Right ventricle myocardium superior (tissue), 1 donor: ENCODE measurements at places on chromosomes 7 and 10. TPM values are rescaled to one million over a fixed set of nuclear protein-coding genes. Genes with fewer than 3 reads are reported as not detected.

GRCh38 chr10:43928425-43928968 is 279.8 kb upstream of the ZNF32 start:
- DNase-seq = no peak

DNA sequence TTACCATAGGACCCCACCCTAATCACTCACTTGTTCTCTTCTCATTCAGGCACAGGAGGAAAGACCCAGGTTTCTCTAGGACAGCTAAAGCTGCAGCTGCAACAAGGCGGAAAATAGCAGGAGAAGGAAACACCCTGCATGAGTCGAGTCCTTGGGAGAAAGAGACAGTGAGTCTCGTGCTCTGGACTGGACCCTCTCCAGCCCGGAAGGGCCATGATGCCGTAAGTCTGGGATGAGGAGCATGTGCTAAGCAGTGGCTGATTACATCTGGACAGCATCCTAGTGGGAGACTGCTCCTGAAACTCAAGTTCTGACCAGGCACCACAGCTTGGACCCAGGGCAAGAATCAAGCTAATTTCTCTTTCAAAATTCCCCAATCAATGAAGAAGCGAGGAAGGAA is 39.4 kb downstream of the FBXW4 start:
- peak; percentile 45 for DNase-seq

DNA sequence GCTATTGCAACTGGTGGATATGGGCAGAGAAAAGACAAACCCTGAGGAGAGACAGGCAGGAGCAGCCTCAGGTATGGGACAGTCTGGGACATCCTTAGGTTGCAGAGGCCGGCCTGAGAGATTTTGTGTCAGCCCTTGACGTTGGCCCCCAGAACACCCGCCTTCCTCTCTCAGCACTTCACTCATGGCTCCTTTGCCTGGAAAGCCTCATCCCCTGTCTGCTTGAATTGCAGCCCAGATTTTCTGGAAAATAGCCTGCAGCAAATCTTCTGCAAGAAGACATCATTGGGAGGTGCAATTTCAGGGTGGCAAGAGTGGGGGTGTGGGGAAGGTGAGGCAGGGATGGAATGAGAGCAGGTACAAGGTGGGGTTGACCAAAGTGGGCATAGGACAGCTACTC is 2.2 kb upstream of the FRMD4A start:
- no peak for DNase-seq

DNA sequence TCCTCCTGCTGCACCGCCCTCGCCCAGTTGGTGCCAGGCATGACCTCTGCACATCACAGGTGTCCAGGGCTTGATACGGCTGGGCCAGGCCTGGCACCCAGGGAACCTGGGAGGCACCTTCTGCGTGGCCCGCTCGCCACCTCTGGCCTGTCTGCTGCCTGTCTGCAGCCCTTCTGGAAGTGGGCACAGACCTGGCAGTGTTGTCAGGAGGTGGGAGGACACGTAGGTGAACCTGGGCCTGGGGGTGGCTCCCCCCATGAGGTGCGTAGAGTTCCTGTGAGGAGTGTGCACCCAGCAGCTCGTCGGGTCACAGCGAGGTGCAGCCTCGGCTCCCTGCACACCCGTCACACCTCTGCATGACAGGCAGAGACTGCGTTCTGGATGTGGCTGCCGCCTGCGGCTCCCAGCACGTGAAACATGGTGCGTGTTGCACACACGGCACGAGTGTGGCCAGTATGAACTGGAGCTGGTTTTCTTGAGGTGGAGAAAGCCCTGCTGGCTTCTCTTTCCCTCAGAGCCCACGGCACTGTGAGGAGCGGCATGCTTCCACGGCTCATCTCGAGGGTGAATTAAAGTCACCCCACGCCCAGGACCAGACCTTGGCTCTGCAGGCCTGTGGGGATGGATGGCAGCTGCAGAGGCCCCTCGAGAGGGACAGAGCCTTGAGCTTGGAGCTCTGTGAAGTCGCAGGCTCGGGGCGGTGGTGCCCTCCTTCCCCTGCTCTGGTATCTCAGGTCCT is 24.8 kb downstream of the INPP5A start:
- no peak for DNase-seq

DNA sequence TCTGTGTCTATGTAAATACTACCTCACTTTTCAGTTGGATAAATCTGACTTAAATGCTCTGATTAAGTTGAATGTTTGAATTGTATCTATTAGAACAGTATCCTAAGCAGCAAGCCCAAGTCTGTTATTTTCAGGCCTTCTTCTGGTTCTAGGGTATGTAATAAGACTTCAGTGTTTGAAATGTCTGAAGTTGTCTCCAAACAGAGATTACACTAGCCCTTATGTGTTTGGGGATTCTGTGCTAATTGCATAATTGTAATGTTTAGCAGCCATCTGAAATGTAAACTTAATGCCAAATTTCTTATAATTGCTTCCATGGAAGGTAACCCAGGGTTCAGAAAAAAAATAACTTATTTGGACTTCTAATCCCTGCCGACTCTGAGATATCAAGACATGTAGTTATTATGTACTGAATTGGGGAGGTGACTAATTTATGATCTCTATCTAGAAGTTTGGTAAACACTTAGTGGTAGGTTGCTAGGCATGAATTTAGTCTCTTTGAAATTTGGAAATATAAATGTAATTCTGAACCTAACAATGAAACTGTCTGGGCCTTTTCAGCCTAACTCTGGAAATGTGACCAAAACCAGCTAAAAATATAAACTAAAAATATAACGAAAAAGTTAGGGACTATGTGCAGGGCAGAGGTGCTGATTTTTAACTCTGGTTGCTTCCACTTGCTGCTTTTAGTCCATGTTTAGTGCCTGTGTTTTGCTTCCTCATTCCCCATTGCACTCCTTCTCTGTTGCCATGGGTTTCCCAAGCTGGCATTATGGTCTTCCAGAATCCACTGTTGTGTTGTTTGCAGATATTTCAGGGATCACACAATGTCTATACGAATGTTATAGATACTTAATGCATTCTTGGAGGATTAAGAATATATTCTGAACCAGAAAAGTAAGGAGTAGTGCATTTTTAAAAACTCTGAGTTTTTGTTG is 54.8 kb downstream of the MCU start:
- DNase-seq = no peak

DNA sequence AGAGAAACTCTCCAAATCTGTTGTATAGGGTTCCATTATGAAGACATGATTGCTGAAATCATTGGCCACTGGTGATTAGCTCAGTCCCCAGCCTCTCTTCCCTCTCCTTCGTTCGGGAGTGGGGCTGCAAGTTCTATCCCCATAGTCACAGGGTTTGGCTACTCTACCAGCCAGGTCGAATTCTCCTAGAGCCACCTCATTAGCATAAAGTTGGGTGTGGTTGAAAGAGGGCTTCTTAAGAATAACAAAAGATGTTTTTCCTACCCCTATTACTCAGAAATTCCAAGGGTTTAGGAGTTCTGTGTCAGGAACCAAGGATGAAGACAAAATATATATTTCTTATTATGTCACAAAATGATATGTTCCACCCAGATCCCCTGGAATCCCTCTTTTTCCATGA is 166.2 kb upstream of the YAE1 start:
- no peak for DNase-seq

GRCh38 chr10:48739170-48739569 is 54.5 kb downstream of the WDFY4 start:
- DNase-seq = no peak

GRCh38 chr10:1158066-1158465 is 101.9 kb downstream of the WDR37 start:
- DNase-seq = no peak

DNA sequence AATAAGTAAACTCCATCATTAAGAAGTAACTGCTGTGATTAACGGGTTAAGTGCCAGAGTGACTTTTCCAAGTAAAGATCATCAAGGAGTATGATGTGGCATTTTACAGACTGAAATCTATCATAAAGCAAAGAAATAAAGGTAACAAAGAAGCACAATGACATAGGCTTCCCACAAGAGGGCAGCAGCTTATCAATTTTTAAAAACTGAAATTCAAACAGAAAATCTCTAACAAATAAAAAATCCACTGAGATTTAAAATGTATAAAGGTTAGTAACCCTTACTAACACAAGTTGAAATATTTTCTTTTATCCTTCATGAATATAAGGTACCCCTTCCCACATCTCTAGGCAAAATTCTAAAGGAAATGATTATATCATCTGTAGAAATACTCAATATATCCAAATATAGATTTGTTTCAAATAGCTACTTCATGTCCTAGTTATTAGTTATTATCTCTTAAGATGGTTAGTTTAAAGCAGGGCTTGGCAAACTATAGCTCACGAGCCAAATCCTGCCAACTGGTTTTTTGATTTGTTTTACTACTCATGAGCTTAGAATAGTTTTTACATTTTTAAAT is 29.2 kb downstream of the FAM3C start:
- no peak for DNase-seq

SPDYE2B gene
- total RNA-seq = not detected

PAPOLB gene
- total RNA-seq = 0.05 TPM
